ENCODE measurements at places on chromosomes 7 and 10. TPM values are rescaled to one million over a fixed set of nuclear protein-coding genes. Genes with fewer than 3 reads are reported as not detected.

The CCDC71L gene
- 14.5 TPM for total RNA-seq

The IGFBP3 gene
- total RNA-seq, result 65.5 TPM

The HSPA12A gene
- total RNA-seq, result 13.2 TPM

The CAV2 gene
- 91.5 TPM for total RNA-seq

The PPP2R2D gene
- 25.6 TPM for total RNA-seq

The DNAJC1 gene
- total RNA-seq, result 27.6 TPM

Measured in subcutaneous preadipocyte (primary cell).